IMR-90 (cell line): ENCODE measurements at places on chromosomes 7 and 10. TPM values are rescaled to one million over a fixed set of nuclear protein-coding genes. Genes with fewer than 3 reads are reported as not detected.

Gene LIPM
- not detected in 2 replicates for polyA plus RNA-seq

Gene CLRN3
- polyA plus RNA-seq = not detected in 2 replicates

Gene SLC13A4
- polyA plus RNA-seq = 0.10 TPM in 1 of 2 replicates, not detected in the other

Gene VGF
- polyA plus RNA-seq = 0.50 and 0.59 TPM in 2 replicates

DNA sequence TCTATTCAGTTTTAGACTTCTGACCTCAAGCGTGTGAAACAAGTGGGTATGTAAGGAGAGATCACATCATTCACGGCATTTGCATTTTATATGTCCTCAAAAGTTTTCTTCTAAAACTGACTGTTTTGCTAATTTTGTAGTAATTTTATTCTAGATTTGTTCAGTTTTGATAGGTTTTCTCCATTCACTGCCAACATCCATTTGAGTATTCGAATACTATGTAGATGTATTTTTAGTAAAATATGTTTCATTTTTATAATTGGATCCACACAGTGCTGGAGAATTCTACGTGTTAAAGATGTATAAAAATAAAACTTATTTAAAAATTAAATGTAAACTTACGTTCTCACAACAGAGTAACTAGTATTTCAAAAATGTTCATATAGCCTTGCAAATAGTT, 503.0 kb downstream of the CNTNAP2 start:
- no peak for DNase-seq

DNA sequence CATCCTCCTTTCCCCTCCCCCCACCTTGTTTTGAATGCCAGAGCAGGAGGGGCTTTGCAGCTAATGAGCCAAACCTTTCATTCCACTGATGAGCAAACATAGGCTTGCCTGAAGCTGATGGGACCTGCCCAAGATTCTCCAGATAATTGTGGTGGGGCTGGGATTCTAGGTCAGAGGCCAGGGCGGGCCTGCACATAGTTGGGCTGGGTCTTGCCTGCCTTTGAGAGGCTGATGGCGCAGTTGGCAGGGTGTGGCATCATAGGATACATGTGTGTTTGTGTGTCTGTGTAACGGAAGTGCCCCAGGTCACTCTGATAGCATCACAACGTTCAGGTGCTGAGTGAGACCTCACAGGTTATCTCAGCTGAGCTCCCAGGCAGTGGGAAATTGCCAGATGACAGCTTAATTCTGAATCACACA, 22.9 kb downstream of the BTBD16 start:
- DNase-seq = no peak

DNA sequence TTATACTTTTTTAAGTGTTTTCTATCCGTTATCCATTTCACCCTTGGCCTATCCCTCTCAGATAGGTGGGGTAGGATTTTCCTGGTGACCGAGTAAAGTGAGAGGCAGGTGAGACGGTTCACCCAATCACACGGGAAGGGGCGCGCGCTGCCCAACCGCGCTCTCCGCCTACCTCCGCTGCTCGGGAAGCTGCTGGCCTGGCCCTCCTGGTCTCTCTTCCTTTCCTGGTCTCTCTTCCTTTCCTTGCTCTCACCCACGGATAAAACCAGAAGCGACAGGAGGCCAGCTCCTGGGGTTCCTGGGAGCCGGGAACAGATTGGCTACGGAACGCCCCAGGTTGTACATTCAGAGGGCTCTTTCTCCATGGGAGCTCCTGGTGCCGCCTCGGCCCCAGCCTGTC, 14.3 kb upstream of the ZNF212 start:
- DNase-seq = no peak

DNA sequence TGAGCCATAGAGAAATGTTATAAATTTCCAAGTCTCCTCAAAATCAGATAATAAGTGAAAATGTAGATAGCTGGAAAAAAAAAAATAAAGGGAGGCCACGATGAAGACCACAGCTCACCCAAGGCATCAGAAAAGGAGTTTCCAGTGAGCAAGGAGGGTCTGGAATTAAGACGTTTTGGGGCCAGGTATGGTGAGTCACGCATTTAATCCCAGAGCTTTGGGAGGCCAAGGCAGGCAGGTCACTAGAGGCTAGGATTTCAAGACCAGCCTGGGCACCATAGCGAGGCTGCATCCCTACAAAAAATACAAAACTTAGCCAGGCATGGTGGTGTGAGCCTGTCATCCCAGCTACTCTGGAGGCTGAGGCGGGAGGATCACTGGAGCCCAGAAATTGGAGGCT, 65.5 kb downstream of the ASB13 start:
- DNase-seq = no peak

DNA sequence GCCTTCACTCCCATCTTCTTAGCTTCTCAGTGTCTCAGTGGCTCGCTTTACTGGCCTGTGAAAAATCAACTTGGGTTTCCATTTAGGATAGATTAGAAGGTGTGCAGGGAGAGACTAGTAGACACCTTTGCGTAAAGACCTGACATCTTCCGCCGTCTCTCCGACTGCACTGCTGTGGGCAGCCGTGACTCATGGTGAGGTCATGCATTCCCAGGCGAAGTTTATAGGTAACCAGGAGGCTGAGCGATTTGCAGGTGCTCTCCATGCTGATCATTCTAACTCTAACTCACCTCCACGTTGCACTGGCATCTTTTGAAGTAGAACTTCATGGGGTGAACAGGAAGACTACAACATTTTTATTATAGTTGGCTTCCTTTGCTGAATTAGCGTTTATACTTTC, 68.0 kb upstream of the ZNF438 start:
- DNase-seq = peak; percentile 36

DNA sequence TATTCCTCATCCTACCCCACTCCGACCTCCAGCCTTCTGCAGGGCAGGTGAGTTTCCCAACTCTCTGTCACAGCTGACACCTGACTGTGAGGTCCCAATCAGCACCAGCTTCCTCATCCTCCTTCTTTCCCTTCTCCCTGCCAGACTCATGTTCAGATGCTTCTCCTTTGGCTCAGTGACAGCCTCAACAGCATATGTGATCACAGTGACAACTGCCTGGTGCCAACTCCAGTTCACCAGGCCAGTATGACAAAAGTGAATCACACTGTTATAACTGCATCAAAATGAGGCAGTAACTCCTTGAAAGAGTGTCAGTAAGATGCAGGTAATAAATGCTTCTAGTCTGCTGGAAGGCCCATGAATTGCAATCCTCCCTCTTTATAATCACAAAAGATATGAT, 46.8 kb upstream of the NFE2L3 start:
- DNase-seq = no peak

GRCh38 chr7:81031243-81031642, 112.4 kb upstream of the SEMA3C start:
- peak; percentile 11 for DNase-seq

DNA sequence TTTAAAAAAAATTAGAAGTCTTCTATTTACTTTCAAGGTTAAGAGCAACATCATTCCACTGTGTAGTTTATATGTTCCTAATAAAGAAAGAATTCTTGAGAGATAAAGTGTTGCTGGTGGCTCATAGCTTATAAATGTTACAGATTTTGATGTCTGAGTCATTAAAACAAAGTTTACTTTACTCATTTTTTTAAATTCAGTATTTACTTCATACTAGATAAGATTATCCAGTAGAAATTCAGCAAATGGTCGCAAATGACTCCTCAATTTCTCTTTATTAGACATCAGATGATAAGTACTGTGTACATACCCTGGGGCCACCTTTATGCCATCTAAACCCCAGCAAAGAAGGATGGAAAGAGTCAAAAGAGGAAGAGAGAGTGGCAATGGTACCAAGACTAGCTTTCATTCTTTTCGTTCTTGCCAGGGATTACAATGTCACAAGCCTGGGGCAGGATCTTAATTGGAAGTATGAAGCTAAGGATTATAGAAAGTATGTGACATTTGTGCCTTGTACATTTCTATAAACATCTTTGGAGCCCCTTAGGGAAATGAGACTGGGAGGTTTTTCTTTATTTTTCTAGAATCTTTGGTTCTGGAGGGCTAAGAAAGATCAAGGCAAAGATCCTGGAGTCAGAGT, 206.1 kb downstream of the CHRM2 start:
- DNase-seq = peak; percentile 87

GRCh38 chr7:88224601-88225275, 4.9 kb upstream of the SRI start:
- peak; percentile 43 for DNase-seq
